GM23338 (cell line): ENCODE measurements at places on chromosomes 2 and 18.
A peak's percentile ranks its signal among the peaks of the same experiment; 100 is the strongest.

DNA sequence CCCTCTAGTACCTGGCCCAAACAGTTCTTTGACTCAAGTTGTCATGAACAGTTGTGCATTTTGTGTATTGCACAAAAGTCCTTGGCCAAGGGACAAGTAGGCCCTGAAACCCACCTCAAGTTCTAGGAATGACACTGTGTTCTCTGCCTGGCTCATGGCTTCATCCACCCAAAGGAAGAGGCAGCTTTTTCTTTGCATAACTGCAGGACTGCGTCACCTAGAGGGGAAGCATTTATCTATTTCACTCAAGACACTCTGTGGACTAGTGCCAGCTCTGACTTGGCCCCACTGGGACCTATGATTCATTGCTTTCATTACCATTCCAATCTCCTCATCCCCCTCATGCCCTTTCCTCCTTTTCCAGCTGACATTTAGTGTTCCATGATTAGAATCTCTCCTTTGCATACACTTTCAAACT lies 119.3 kb upstream of the SIX2 start:
- no peak for DNase-seq

- no peak for DNase-seq
These were observed 5.8 kb upstream of the FAM228A start for GRCh38 chr2:24169023-24169422.

DNA sequence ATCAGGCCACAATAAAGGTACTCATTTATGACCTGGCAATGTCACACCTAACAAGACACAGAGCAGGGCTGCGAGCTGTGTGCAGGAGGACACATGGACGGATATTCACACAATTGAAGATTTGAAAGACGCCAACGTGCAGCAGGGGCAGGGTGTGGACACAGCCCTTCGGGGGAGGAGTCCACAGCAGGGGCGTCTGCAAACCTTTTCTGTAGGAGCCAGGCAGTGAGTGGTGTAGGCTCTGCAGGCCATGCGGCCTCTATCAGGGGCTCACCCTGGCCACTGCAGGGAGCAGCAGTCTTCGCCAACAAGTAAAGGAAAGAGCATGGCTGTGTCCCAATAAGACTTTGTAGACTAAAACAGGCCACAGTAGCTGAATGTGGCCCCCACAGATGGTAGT lies 125.7 kb upstream of the SNTG2 start:
- peak; percentile 17 for DNase-seq

GRCh38 chr2:178679891-178680290 lies 127.3 kb downstream of the TTN start:
- DNase-seq, result no peak

GRCh38 chr2:179302764-179303571 lies 38.3 kb upstream of the SESTD1 start:
- no peak for DNase-seq

- no peak for DNase-seq
These were observed 3.2 kb downstream of the NPPC start for GRCh38 chr2:231923010-231923344.
